ENCODE measurements at places on chromosomes 6 and 20.

DNA sequence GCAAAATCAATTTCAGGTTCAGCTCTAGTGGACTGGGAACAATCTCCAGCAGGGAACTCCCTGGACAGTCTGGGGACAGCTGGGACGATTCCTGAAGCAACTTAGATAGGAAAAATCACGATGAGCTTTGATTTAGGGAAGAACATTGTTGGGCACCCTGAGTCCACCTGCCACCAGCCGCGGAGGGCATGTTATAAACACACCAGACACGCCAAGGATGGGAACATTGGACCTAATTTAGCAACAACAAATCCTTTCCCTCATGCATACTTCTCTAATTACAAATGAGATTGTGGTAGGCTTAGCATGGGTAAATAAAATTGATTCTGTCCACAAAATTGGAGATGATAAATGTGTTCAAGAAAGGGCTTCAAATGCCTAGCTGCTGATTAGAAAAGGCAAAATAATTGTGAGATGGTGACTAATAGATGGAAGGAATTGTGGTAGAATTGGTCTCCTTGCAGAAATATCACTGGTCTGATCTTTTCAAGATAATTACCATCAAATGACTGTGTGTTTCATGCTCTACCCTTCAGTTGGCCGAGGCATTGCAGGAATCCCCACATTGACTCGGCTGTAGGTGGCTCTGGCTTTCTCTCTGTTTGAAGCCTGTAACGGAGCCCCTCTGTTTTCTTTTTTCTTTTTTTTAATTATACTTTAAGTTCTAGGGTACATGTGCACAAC is 6.1 kb upstream of the NANP start:
- DNase-seq = no peak

DNA sequence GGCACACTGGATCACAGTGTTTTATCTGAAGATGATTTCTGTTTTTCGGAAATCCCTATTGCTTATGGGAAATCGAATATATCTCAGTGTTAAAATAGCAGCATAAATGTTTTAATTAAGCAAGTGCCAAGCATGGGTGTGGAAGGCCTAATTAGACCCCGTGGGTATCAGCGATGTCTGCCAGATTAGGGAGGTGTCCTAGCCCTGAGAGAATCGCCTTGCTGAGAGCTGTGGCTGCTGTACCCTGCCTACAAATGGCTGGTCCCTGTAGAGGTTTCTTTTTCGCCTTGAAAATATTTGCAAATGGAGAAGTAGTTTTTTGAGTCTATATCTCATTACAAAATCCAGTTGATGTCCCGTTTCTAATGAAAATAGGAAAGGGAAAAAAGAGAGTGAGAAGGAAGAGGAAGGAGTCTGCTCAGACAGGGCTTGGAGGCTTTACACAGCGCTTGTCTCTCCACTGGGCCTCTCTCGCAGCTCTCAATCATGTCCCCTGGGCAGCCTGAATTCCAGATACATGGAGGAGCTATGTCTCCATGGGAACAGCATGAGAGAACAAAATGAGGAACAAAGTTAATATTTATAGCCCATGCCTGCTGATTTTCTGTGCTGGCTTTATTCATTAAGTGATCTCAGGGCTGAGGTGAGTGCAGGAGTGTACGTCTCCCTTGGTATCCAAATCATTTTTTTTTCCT is 35.2 kb upstream of the BCLAF1 start:
- DNase-seq = no peak

DNA sequence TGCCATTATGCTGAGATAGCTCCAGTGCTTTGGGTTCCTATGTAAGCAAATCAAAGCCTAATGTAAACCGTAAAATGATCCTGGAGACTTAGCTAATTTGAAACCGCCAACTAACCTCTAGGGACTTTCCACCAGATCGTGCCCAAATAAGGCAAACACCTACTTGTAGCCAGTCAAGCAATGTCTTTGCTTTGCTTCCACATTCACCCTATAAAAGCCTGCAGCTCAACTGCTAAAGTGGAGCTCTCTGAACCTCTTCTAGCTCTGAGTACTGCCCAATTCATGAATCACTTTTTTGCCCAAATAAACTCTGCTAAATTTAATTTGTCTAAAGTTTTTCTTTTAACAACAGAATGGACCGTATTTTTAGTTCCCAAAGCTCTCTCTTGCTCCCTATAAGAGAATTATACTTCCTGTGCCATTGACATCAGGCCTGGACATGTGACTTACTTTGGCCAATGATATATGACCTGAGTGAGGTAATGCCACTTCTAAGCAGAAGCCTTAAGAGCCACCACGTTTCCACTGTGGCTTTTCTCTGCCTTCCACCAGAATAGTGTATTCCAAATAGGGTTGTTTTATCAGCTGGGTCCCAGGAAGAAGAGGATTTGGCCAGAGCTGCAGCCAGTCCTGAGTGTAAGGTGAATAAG is 34.8 kb upstream of the PSMF1 start:
- DNase-seq = no peak

DNA sequence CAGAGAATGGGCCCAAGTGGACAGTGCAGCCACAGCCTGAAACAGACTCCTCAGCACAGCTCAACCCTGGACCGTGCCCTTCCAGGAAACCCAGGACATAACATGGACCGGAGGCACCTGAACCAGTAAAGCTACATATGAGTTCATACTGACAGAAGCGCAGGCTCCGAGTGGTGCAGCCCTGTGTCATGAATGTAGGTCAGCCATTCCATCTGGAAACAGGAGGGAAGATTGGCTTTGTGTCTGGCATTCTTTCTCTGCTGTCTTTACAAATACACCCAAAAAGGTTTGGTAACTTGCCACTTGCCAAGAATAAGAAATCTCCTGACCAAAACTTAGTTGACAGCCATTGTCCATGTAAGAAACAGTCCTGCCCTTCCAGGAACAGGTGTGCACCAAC is 366.6 kb downstream of the RNGTT start:
- DNase-seq = no peak

- DNase-seq = no peak
Measured at GRCh38 chr6:158323561-158323958, 11.3 kb downstream of the TULP4 start.

Data from CD4-positive, alpha-beta T cell treated with Interferon gamma for 1 hour (primary cell).